Activated naive CD4-positive, alpha-beta T cell treated with anti-CD3 and anti-CD28 coated beads for 36 hours (primary cell): ENCODE measurements at places on chromosomes 4 and X.

GRCh38 chr4:132981611-132982010 is 167.5 kb upstream of the PCDH10 start:
- DNase-seq = no peak

DNA sequence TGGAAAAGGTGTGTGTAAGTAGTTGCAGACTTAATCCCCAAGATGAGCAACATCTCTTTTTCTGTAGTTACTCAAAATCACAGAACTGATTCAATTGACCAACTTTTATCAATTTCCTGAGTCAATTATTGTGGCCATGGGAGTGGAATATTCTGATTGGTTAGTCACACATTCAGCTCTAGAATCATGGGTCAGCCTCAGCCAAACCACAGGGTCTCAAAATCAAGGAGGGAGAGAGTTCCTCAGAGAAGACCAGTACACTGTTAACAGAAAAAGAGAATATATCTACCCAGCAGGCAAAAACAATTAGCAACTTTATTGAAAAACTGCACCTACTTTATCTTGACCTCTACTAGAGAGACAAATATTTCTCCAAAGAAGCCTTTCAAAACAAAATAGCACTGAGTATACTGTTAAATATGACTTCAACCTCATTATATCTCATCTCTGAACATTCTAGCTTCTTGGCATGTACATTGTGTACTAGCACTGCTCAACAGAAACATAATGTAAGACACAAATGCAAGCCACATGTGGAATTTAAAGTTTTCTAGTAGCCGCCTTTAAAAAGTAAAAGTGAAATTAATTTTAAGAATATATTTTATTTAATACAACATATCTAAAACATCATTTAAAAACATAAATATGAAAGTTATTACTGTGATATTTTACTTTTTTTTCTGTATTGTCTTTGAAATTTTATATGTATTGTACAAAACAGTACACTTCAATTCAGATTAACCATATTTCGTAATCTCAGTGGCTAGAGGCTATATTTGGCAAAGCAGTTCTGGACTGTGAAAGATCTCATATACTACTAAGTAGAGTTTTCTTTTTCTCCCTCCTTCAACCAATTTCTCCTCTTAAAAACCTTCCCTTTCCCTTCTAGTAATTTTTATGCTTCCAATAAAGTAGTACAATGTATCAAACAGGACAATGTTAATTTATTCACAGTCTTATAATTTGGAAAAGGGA is 11.8 kb upstream of the LCORL start:
- DNase-seq = no peak

- no peak for DNase-seq
These were observed 1.4 kb upstream of the IRS4 start for GRCh38 chrX:108737754-108738153.

GRCh38 chr4:33357121-33357520 is 2637.0 kb downstream of the PCDH7 start:
- DNase-seq = no peak

- DNase-seq = no peak
These were observed 7.6 kb upstream of the OGT start for GRCh38 chrX:71525316-71525715.

- DNase-seq = no peak
These were observed 10.9 kb upstream of the PCDH18 start for GRCh38 chr4:137543198-137543597.

DNA sequence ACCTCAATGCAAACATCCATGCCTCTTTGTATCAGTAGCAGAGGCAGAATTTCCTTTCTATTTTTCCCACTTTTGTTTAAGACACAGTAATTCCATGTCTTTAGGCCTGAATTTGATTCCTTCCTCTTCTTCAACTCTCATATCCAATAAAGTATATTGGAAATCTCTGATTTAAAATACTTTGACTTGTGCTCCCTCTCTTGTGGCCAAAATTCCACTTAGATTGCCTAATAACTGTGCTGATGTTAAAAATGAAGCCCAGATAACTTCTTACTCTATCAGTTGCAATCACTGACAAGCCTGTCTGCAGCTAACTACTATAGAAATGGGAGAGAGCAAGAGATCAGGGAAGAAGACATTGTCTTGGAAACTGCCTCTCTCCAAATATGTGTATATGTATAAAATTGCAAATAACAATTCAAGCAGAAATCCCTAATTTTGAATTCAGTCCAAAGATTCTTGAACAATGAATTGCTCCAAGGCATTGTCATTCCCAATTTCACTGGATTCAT is 163.5 kb upstream of the SPIN4 start:
- DNase-seq = no peak

DNA sequence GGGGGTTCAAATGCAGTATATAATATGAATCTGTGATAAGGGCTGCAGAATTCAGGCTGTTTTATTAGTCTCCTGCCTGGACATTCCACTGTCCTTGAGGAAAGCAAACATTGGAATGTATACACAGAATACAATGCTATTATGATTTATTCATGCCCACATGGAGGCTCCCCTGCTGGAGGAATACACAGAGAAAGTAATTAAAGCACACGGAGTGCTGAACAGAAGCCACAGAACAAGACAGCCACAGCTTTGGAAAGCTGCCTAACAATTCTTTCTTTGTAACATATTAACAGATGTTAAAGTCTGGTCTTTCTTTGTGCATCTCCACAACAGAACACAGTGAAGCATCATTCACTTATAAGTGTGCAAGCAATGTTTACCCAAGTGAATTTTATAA is 155.8 kb downstream of the ARAP2 start:
- no peak for DNase-seq

DNA sequence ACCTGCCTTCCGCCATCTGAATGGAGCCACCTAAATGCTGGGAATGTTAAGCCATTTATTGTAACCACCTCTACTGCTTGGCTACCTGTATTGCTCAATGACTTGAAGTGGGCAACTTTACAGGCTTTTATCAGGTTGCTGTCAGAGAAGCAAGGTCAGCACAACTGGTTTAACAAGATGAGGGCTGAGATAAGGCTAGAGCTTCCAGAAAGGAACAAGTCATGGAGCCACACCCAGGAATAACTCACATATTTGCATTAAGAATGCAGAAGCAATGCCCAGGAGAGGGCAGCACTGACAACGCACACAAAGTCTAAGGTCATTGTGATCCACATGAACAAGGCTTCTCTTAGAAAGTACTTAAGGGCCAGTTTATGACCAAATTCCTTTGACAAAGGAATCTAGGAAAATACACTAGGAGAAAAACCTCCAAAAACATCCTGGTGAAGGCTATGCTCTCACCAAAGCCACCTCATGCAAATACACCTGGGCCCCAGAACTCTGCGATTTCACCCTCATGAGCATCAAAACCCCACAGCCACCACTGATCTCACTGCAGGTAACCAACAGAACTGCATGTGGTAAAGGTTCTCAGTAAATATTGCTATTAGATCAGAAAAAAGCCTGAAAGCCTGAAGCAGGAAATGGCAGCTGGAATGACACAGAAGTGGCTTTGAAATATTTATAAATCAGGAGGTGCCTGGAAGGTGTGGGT is 15.0 kb upstream of the STS start:
- peak; percentile 23 for DNase-seq

- no peak for DNase-seq
These were observed 159.6 kb downstream of the PTTG2 start for GRCh38 chr4:38119668-38120385.

- no peak for DNase-seq
These were observed 433.6 kb upstream of the PPP1R2C start for GRCh38 chrX:43211570-43211969.

GRCh38 chrX:114841051-114841450 is 176.4 kb downstream of the IL13RA2 start:
- no peak for DNase-seq

GRCh38 chr4:79366422-79366821 is 40.6 kb upstream of the NAA11 start:
- DNase-seq = no peak

- DNase-seq = no peak
These were observed 48.0 kb upstream of the IGFBP7 start for GRCh38 chr4:57158221-57158620.

- DNase-seq = peak; percentile 60
These were observed 2.1 kb upstream of the CYSLTR1 start for GRCh38 chrX:78329486-78329885.

DNA sequence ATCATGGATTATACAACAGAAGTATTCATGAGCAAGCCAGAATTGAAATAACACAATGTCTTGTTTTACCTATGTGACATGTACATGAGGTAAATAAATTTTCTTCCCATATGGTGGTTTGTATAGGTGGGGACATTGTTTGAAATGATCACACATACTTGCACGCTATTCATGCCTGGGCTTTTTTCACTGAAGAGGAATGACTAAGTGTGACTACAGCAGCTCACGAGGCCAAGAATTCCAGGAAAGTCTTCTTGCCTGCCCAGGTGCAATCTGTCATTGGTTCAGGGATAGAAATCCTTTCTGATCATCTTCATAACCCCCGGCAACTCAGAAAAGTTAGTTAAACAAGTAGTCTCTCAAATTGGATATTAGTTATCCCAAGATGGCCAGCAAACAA is 36.3 kb upstream of the AREG start:
- DNase-seq = no peak

DNA sequence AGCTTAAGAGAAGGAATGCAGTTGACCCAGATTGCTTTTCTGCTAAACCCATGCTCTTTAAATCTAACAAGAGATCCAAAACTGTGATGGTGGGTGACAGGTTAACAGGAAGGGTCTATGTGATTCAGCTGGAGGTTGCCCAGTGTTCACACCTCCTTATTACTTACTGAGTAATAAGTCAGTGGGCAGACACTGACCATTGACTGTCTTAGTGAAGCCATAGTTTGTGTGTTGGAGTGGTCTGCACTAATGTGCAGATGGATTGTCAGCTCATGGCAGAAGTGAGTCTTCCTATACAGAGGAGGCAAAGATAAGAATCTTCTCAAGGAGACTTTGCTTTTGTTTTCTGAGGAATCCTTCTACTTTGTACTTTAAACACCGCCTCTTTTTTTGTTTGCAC is 15.2 kb upstream of the RUFY3 start:
- DNase-seq = no peak
